ENCODE measurements at places on chromosomes 12 and 14.

- DNase-seq: no peak
Measured at GRCh38 chr14:23182372-23183157, 895 bp downstream of the SLC7A8 start.

GRCh38 chr14:30621354-30621939 lies 672 bp upstream of the SCFD1 start:
- DNase-seq: no peak

DNA sequence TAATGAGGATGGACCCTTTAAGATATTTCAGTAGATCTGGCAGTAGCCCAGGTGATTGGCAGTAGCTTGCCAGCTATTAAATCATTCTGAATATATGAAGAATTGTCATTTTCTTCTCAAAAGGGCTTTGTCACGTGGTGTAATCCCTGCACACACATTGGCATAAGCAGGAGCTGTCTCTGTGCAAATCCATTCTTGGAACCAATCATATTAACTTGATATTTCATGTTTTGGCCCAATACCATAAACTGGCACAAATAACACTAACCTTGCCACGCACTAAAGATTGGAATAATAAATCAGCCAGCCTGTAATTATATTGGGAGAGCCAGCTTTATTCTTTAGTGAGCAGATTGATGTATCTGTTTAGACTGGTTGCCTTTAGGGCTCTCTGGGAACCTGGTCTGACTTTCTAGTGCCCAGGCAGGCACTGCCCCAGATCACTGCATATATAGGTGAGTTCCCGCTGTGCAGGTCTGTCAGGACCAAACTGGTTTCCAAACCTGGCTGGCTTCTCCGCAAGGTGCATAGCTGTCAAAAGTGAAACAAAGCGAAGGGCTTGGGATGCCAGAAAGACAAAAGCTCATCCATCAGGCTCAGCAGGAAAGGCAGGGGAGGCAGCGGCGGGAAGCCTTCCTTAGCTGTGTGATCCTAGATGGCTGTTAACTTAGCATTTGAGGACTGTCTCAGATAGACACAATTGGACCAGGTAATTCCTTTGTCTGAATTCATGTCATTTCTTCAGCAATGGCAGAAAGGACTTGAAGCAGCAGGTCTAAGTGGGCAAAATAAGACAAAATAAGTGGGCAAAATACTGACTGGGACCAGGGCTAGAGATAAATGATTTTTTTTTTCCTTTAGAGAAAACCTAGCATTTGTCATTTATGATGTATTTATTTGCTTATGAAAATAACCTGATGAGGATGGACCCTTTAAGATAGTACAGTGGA lies 128.8 kb upstream of the DYRK2 start:
- DNase-seq: no peak

DNA sequence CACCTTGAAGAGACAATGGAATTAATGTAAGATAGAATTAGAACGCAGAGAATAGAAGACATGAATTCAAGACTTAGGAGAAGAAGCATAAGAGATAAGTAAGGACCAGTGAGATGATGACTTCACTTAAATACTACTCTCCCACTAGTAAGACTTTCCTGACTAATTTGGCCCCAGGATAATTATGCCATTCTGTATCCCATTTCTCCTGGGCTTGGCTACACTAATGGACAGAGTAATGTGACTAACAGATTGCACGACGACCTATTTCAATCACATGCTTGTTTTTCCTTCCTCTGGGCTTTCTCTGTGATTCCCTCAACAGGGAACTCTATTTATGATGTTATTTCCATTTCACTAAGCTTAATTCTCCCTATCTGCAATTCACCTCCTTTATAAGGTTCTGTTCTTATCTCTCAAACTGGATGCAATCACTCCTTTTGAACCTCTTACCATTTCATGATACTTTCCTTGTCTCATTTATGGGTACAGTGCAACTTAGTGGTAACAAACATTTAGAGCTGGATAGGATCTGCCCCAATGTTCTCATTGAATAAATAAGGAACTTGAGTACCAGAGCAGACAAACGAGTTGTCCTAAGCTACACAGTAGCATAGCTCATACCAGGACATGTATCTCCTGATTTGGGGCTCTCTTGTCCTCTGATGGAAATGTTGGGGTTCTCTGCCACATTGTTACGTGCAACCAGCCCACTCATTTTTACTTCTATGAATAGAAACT lies 102.7 kb downstream of the BTG1 start:
- no peak for DNase-seq

DNA sequence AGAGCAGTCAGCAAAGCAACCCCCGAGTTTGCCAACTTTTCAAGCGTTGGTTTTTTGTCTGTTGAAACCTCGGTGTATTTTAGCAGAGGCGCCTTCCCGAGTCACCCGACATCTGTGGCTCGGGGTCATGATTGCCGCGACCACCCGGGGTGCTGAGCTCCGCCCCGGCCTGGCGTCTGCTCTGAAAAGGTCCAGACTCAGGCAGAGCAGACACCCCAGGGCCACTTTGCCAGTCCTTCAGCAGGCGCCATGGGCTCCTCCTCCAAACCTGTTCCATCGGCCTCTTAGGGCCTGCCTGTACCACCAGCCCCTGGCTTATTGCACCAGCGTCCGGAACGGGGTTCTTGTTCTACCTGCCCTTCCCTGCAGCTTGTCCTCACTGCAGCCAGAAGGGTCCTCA lies 19.1 kb downstream of the ANKRD9 start:
- no peak for DNase-seq

DNA sequence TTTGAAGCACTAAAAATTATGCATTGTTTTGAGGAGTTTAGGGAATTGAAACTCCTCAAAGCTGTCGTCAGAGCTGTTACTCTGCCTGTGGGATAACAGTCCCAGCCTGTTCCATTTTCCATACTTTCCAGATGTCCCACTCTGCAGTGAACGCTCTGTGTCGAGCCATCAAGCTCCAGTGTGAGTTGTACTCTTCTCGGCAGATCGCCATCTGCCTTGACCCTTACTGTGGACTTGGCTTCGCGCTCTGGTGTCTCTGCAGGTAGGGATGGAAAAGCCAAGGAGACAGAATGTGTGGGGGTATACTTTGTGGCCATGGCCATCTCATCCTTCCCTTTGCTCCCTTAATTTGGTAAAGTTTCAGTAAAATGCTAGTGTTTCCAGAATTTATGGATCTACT lies 35.5 kb upstream of the ATF1 start:
- no peak for DNase-seq

DNA sequence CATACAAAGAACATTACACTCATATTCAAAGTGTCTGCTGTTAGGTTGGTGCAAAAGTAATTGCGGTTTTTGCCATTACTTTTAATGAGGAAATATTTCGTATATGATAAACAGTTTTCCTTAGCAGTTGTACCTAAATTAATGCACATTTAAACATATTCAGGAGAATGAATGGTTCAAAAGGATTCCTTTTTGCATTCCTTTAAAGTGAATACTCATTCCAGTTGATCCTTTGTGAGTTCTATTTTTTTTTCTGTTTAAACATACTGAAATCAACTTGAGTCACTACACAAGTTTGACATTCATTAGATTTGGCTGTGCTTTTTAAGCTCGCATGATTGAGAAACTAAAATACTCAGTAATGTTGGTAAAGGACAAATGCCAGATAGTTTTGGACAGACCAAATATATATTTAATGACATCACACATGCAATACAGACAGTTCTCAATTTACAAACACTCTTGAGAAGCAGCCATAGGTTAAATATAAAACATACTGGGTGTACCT lies 13.8 kb upstream of the SLC38A2 start:
- DNase-seq: no peak

GRCh38 chr12:18158774-18159557 lies 69.0 kb upstream of the RERGL start:
- DNase-seq: no peak

DNA sequence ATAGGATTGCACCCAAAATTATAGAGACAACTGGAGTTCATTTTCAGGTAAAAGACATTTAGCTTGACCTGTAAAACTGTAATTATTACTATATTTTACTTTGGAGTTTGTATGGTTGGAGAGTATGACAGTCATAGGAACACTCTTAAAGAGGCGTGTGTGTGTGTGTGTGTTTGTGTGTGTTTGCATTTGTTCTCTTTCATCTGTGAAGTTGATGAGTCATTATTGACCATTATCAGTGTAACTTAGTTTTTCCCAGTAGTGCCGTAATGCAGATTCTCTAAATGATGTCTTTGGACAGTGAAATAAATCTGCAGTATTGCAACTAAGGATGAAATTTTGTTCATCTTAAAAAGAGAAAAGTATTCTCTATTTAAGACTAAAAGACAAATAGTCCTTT lies 13.0 kb downstream of the WASHC4 start:
- DNase-seq: no peak

DNA sequence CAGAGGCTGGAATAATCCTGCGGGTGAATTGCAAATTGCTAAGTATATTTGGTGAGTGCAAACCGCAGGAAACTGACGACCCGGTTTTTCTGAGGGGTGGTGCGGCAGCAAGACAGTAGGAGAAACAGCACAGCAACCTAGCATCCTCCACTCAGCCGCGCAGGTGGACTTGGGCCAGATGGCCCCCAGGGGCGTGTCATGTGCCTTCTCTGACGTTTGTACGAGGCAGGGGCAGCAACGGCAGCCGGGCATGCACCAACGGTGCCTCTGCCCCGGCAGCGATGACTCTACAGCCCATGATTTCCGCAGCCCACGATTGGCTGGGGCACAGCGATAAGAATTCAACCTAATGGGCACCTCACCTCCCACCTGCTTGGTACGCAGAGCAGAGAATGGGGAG lies 11.1 kb upstream of the CLEC2A start:
- DNase-seq: no peak

DNA sequence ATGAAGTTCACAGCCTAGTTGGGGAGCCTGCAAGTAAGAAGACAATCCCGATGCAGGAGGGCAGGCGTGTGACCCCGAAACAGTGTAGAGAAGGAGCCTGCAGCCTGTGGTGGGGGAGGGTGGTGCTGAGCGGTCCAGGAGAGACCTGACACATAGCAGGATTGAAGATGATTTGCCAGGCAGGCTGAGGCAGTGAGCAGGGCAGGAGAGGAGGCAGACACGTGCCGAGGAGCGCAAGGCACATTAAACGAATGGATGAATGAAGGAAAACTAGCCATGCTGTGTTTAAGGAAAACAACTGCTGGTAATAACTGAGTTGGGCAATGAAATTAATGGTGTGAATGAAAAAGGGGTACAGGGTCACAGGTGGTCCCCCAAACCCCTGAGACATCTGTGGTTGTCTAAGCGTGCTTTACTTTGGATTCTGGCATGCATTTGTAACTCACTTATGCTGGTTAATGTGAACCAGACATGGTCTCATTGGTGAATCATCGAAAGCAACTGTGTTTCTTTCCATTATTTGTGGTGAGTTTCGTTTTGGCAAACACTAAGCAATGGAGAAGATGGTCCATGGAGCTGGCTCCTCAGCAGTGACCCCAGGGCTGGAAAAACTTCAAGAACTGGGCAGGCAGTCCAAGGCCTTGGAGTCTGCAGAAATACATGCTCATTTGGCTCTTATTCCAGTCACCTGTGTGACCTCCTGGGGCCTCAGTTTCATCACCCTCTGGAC lies 96.9 kb upstream of the EVL start:
- DNase-seq: no peak

DNA sequence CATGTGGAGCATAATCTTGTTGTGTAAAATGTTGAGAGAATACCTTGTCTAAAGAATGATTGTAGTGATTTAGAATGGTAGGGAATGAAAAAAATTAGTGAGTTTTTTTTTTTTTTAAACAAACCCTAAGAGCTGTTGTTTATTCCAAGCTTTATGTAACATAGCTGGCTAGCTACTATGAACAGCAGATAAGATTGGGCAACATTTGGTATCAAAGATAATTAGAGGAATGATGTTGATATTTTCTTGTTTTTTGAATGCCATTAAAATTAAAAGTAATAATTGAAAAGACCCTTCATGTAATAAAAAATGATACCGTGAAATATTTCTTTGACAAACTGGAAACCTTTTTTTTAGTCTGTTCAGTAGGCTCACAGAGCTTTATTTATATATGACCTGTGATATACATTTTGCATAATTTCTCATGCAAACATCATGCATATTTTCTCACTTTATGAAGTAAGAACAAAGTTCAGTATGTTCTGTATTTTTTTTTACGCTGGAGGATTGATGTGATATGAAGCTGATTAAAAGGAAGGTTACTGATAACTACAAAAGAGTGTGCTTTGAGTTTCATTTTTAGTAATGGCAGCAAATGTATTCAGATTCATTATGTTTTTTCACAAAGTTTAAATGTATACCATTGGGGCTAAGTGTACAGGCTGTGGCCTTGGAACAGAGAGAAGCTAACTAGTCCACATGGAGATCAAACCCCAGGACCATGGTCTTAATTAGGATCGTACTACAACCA lies 8.1 kb downstream of the CPSF6 start:
- no peak for DNase-seq

- DNase-seq: no peak
Measured at GRCh38 chr12:52870361-52871290, 21.8 kb upstream of the KRT78 start.

- no peak for DNase-seq
Measured at GRCh38 chr14:71942904-71943694, 10.9 kb downstream of the RGS6 start.
